ENCODE measurements at places on chromosomes 4 and X. TPM values are rescaled to one million over a fixed set of nuclear protein-coding genes. Genes with fewer than 3 reads are reported as not detected.
A peak's percentile ranks its signal among the peaks of the same experiment; 100 is the strongest.

Gene ANXA5
- 780 TPM for total RNA-seq

Gene YY2
- 0.72 TPM for total RNA-seq

DNA sequence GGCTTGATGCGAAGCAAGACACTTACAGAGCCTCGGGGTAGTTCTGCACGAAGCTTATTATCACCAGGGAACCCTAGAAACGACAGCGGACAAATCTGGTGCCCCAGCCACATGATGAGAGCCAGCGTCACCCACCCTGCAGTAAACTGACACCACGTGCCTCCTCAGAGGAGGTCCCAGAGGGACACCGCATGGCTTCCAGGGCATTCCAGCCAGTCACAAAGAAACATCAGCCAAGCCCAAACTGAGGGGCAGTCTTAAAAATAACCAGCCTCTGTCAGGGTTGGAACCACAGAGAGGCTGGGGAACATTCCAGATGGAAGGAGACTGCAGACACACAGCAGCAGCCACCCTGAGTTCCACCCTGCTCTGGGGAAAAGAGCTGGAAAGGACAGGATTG lies 36.6 kb upstream of the HGFAC start:
- DNase-seq = no peak

DNA sequence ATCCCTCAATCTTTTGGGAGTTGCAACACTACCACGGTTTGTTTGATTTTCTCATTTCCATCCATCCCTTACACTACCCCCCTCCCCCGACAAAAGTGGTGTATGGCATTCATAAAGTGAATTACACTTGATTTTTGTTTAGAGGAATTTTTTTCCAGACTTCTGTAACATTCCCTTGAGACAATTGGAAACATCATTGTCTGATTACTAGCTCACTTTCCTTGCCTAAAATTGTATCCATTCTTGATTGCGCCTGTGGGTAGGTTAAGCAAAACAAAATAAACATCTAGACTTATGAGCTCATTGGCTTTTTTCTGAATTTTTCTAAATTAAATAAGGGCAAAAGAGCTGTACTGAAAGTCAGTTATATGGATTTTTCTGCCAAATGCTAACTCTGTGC lies 3.5 kb downstream of the GPC3 start:
- DNase-seq = no peak

GRCh38 chrX:40971736-40972135 lies 113.5 kb upstream of the USP9X start:
- DNase-seq = peak; percentile 16

Measured in IMR-90 (cell line).